ENCODE measurements at places on chromosomes 16 and 17.
A peak's percentile ranks its signal among the peaks of the same experiment; 100 is the strongest.

- no peak for DNase-seq
Observed at GRCh38 chr16:14454391-14454790, 175.7 kb downstream of the PARN start.

DNA sequence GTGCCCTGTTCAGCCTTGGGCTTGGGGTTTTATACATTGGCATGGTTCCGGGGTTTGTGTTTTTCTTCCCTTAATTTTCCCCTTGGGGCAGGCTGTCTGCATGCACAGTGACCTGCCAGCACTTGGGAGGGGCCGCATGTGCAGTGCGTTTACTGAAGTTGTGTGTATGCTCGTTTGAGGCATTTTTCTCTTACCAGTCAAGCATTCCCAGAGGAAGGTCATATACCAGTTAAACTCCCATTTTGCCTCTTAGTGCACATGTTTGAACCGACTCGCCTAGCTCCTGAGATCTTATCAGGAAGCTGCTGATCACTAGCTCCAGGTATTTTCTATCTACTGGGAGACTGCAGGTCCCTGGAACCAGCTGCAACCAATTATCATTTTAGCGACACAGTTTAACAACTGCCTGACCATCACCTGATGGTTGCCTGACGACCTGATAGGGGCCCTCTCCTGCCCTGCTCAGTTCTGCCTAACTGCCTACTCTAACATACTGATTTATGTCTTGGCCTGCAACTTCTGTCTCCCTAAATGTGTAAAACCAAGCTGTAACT, 51.4 kb downstream of the MFSD11 start:
- no peak for DNase-seq

GRCh38 chr17:74008196-74008595, 195.3 kb upstream of the RPL38 start:
- no peak for DNase-seq

DNA sequence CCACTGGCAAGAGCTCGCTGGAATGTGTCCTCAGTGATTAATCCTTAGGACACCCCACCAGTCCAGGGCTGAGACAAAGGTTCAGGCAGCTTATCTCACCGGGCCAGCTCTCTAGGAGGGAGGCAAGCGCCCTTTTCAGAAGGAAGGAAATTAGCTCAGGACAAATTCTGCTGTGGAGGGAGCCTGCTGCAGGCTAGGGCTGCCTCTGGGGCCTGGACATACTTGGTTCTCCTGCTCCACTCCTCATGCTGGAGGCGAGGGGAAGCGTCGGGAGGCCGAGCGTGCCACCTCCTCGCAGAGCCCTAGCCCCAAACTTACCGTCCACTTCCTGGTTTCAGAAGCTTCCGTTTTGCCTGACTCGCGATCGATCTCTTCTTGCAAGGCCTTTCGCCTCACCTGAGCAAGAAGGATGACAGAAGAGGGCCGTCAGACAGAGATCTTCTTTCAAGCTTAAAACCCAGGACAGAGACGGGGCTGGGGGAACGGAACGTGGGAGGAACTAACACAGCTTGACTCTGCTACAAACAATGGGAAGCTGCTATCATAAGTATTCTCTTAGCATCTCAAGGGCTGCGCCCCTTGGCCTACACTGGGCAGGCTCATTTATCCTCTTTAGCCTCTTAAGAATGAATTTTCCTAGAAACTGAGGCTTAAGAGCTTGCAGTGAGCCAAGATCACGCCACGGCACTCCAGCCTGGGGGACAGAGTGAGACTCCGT, 7.7 kb downstream of the KNOP1 start:
- no peak for DNase-seq

DNA sequence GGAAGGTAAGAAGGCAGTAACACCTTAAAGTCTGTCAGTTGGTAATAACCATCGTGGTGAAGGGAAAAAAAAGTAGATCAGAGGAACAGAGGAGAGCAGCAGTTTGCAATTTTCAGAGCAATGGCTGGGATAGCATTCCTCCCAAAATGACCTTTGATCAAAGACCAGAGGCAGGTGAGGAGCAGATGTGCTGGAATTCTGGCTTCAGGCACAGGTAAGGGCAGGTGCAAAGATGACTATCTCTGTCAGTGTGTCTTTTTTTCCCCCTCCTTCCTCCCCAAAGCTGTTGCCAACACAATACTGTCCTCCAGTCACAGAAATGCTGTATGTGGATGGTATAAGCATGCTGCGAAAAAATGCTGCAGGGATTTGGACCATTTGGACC, 166.7 kb downstream of the XYLT1 start:
- DNase-seq: no peak

DNA sequence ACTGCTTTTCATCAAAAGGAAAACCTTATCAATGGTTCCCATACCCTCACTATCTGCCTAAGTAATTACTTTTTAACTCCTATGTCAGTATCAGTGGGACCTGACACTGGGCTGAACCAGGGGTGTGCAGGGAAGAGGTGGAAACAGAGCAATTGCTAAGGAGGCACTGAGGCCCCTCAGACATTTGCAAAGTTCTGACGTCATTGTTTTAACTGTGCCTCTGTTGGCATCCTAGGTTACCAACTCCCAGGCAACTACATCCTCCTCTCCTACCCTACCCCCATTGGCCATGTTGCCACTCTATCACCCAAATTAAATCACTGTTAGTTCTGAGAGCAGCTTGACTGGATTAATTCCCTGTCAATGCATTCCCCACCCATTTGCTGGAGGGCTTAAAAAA, 8.0 kb upstream of the WWOX start:
- no peak for DNase-seq

DNA sequence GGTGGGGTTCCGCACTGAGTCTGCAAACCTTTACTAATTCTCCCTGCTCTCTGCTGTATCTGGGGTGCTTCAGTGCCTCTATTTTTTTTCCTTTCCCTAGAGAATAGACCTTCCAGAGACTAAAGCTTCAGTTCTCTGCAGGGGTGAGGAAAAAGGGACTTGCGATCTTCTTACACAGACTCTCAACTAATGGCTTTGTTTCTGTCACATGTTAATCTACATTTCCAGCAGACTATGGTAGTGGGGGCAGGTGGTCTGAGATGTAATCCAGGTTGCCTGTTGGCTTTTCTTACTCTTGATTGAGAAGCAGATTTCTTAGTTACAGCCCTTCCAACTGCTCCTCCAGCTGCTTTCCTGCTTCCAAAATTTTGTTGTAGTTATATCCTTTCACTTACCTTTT, 229.0 kb upstream of the NLRP1 start:
- no peak for DNase-seq

- peak; percentile 27 for DNase-seq
Observed at GRCh38 chr17:74923538-74924249, 379 bp upstream of the OTOP2 start.

- no peak for DNase-seq
Observed at GRCh38 chr17:37543637-37544052, 54.0 kb downstream of the DUSP14 start.

- no peak for DNase-seq
Observed at GRCh38 chr16:71428883-71429282, 13.0 kb downstream of the TLE7 start.

GRCh38 chr16:19274165-19274797, 11.2 kb upstream of the CLEC19A start:
- DNase-seq: no peak

- DNase-seq: no peak
Observed at GRCh38 chr17:45908460-45908859, 14.1 kb downstream of the MAPT start.

GRCh38 chr17:39205112-39205526, 5.0 kb downstream of the RPL19 start:
- DNase-seq: no peak

GRCh38 chr17:4725646-4726310, 5.5 kb upstream of the MED11 start:
- no peak for DNase-seq

DNA sequence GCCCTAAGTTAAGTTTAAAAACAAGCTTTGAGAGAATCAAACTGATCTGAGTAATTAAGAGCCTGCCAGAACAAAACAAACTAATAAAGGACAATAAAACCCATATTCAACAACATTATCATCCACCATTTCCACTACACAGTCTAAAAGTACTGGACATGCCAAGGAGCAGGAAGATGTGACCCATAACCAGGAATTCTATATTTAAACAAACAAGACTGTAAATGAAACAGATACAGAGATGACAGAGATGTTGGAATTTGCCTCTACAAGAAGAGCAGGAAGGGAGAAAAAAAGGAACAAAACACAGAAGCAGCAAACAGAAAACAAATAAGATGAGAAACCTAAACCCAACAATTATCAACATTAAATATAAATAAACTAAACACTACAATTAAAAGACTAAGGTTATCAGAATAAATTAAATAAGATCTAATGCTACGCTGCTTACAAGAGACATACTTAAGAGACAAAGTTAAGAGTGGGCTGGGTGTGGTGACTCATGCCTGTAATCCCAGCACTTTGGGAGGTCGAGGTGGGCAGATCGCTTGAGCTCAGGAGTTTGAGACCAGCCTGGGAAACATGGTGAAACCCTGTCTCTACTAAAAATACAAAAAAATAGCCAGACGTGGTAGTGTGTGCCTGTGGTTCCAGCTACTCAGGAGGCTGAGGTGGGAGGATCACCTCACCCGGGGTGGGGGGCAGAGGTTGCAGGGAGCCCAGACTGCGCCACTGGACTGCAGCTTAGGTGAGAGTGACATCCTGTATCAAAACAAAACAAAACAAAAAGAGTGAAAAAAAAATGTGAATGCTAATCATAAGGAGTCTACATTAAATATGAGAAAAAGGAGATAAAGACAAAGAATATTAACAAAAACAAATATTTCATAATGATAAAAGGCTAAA, 50.6 kb downstream of the CREBBP start:
- DNase-seq: no peak

DNA sequence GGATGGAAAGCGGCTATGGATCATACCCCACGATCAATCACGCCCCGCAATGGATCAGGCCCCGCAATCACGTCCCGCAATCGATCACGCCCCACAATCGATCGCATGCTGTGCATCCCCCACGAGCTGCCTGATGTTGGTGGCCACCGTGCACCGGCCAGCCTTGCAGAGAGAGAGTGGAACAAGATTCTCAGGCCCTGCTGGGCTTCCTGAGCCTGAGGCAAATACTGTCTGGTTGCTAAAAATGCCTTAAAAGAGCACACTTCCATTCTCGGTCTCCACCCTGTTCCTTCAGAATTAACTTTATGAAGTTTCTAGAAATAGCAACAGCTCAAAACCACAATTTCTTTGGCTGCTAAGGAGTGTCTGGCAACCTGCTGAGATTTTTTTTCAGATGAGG, 81.5 kb downstream of the VPS53 start:
- no peak for DNase-seq

DNA sequence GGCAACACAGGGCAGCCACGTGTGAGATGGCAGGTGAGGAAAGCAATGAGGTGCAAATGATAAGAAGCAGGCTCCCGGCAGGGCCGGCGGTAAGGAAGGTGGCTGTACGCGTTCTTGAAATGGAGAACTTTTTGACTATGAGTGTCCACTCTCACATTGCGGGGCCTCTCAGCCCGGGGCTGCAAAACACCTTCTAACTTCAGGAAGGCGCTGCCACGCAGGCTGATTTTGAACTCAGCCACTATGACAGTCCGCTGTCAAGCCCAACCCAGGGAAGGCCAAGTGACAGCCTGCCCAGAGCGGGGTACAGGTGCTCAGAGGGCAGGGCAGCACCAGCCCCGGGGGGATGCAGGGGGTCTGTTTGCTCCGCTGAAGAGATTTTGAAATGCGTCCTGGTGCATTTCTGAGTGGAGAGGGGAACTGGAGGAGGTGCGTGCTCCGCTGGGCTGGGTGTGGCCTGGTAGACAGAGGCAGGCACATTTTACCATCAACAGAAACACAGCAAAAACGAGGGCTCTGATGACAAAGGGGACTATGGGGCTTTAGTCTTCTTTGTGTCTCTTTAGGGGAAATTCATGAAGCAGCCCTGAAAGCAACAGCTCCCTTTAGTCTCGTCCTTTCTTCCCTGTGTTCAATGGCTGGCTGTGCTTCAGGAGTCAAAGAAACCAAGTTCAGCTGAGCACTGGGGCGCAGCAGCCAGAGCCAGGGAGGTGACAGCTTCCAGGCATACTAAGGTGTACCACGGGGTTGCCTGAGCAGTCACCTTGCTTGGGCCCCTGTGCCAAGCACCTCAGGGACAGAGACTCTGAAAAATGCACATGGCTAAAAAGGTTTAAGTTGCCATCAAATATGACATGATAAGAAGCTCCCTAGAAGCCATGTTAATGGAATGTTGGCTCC, 14.6 kb upstream of the SREBF1 start:
- no peak for DNase-seq

DNA sequence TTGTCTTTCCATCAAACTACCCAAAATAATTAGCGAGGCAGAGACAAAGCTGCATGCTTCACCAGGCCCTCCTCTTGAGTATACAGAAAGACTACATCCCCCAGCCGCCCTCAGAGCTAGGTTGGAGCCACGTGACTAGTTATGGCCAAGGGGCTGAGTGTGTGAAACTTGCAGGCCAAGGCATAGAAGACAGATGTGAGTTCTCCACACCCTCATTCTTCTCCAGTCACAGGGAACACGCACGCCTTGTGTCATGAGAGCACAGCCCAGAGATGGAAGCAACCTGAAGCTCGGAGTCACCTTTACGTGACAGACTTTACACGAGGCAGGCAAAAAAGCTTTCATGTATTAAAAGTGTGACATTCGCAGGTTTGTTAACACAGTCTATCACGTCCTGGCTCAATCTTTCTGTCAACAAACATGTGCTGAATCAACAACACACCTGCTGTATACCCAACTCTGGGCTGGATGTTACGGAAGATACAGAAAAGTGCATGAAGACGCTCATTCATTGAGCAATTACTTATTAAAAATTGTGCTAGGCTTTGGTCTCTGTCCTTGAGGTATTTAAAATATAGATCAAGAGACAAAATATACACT, 38.3 kb downstream of the STX8 start:
- no peak for DNase-seq

- no peak for DNase-seq
Observed at GRCh38 chr16:21244518-21245215, 11.2 kb downstream of the ANKS4B start.

DNA sequence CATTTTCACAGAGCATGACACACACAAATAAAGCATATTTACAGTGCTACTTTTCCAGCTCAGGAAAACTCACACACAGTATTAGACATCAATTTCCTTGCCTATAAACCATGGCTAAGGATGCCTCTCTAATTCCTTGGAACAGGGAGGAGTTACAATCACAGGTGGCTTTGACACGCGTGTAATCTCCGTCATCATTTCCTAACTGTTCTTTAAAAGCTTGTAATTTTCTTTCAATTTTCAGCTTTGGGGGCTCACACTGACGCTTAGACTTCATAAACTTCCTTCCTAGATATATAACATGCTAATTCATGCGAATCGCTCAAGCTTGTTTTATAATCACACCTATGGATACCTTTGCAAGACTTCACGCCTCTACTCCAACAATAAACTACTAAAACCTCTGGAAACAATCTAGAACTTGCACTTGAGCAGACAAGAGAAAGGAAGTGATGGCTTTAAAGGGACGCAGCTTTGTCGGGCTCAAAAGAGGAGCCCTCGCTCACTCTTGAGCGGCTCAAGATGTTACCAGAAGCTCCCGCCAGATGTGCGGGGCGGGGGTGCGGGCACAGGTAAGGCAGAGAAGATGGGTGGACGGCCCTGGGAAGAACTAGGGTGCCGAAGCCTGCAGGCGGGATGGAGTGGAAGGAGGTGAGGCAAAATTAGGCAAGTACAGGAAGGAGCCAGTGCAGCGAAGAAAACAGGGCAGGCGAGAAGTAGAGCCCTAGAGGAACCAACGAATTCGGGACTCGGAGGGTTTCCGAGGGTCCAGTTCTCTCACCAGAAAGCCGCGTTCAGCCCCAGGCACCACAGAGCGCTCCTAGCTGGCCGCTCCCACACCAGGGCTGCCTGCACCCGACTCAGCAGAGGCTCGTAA, 631 bp downstream of the RETREG3 start:
- DNase-seq: no peak

Measured in globus pallidus (tissue), 1 donor.